NCI-H2081 treated with DMSO at 0.1 percent for 48 hours (cell line): ENCODE measurements at places on chromosomes 16 and 17.

- DNase-seq = no peak
Measured at GRCh38 chr17:26792486-26792885, 501.4 kb upstream of the WSB1 start.

DNA sequence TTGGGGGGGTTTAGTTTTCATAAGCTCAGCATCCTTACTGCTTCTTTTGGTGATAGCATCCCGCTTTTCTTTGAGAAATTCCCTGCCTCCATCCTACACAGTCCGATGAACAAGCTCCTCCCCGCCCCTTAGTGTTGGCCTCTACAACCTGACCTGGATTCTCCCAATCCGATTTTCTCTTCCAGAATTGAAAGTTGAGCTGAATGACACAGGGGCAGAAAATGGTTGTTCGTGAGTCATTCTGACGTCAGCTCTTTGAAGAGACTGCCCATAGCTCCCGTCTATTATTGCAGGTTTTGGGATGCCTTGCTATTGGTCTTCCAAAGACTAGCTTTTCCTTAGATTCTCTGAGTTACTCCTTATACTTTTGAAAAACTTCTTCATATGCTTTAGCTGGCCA lies 279.7 kb downstream of the SLC39A11 start:
- DNase-seq = no peak

GRCh38 chr16:53209877-53210276 lies 155.1 kb downstream of the CHD9 start:
- no peak for DNase-seq

DNA sequence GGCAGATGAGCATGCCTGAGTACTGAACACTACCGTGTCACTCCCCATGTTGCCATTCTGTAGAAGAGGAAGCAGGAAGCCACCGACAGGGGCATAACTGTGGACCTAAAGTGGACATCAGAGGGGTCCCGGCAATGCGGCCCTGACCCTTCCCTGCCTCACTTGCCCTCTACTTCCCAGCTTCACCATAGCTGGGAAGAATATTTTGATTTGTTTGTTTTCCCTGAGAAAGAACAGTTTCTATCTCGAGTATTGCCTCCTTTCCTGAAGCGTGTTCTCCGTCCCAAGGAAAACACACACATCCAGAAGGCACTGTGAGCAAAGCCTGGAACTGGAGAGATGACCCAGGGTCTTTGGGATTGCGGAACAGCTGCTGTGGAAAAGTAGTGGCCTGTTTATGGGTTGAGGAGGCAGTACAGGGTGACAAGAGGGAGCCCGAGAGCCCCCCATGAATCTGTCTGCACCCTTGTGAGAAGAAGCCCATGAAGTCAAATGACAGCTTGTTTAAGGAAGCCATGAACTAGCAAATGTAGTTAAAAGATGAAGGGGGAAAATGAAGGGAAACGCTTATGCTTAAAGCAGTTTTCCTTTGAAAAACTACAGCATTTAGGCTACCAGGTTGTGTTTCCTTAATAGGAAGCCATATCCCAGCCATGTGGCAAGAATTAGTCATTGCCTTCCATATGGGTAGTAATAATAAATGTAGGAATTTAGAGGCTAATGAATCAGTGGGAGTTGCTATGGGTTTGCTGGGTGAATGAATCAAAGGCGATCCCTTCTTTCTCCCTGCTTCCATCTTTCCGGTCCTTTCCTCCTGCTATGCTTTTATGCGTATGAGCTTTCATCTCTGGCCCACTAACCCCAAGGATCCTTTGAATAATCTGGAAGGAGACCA lies 90.0 kb upstream of the TBX2 start:
- no peak for DNase-seq

DNA sequence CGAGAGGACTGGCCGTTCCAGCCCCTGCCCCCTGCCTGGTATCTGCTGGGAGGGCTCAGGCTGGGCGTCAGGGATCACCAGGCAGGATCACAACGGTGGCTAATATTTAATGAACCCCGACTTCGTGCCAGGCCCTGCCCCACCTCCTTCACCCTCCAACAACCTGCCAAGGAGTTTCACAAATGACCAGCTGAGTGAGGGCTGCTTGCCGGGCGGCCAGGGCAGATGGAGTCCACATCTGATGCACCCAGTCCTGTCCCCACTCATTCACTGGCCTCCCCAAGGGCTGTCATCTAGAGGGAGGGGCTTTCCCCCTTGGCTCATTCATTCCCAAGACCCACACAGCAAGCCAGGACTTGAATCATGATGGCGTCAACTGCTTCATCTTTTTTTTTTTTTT lies 17.5 kb downstream of the UBALD1 start:
- DNase-seq = no peak

DNA sequence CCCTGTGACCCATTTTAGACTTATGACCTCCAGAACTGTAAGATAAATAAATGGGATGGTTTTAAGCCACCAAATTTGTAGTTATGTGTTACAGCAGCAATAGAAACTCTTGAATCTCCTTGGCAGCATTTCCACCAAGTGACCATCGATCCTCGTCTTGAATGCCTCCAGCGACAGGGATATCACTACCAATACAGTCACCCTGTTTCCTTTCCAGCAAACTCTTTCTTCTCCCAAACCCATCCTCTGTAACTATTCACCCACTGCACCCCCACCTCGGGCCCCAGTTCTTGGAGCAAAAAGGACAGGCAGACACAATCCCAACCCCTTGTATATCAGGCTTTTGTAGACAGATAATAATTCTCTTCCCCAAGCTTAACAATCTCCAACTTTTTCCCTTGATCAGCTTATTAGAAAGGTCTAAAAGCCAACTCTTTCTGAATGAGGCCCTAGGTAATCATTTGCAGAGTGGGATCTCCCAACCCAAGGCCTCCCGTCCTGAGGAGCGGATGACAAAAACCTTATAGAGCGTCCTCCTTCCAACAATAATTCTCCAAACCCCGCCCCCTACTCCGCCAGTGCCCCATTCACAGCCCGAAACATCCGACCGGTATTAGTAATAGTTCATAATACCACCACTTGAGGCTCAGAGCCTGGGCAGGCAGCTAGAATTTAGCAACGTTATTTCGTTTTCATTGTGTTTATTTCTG lies 14.7 kb upstream of the PLLP start:
- DNase-seq = no peak
